ENCODE measurements at places on chromosomes 5 and 9.

- no peak for DNase-seq
Observed at GRCh38 chr5:147072622-147073021, 162.2 kb upstream of the STK32A start.

- DNase-seq, result no peak
Observed at GRCh38 chr9:127330501-127330900, 65.9 kb downstream of the GARNL3 start.

DNA sequence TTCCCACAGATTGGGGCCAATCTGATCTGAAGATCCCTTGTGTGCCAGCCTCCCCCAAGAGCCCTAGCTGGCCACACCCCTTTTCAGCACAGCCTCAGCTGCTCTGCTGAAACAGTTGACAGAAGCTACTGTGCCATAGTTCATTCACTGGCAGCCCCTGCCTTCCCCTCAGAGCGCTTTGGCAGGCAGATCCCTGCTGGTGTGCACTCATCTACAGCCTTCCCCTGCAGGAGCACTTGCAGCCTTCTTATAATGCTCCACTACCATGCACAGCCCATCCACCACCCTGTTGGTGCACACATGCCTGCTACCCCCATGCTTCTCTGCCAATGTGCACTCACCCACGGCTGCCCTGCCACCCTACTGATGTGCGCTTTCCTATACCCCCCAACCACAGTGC is 471.3 kb downstream of the MTRR start:
- no peak for DNase-seq

GRCh38 chr9:131275332-131276093 is 797 bp downstream of the FAM78A start:
- peak; percentile 53 for DNase-seq

- no peak for DNase-seq
Observed at GRCh38 chr5:104431981-104432380, 869.4 kb upstream of the NUDT12 start.

GRCh38 chr9:132334364-132334763 is 20.4 kb downstream of the SETX start:
- DNase-seq, result no peak

- DNase-seq, result no peak
Observed at GRCh38 chr5:38719916-38720315, 125.9 kb upstream of the OSMR start.

DNA sequence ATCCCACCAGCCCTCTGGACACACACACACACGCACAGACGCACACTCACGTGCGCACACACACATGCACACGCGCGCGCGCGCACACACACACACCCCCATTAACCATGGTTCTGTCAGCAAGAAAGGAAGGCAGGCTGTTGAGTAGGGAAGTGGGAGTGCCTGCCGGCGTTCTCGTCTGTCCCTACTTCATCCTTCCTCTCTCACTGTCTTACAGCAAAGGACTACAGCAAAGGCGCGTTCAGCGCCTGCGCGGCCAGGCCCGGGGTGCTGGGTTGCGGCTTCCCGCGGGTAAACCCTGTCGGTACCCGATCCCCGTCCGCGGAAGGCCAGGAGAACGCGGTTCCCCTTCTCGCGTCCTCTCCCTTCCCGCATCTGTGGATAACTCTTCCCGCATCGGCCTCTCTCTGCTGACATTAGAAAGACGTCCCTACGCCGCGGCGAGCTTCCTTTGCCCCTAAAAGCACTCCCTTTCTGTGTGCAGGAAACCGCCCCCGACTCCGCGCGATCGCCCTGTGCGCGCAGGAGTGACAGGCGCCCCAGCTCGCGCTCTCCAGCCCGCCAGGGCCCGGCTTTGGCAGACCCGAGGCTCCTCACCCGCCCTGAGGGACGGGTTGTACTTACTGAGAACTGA is 219.2 kb downstream of the AGTPBP1 start:
- DNase-seq, result no peak

DNA sequence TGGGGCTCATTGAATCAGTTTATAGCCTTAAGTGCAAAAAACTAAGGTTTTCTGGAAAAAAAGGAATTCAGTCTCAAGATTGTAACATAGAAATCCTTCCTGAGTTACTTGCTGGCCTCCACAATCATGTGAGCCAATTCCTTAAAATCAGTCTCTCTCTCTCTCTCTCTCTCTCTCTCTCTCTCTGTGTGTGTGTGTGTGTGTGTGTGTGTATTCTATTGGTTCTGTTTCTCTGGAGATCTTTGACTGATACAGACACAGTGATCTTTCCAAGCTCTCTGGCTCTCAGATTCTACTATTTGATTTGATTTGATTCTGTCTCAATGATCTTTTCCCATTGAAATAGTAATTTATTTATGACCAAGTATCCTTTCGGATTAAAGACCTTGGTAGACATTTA is 74.6 kb downstream of the CFAP95 start:
- no peak for DNase-seq

DNA sequence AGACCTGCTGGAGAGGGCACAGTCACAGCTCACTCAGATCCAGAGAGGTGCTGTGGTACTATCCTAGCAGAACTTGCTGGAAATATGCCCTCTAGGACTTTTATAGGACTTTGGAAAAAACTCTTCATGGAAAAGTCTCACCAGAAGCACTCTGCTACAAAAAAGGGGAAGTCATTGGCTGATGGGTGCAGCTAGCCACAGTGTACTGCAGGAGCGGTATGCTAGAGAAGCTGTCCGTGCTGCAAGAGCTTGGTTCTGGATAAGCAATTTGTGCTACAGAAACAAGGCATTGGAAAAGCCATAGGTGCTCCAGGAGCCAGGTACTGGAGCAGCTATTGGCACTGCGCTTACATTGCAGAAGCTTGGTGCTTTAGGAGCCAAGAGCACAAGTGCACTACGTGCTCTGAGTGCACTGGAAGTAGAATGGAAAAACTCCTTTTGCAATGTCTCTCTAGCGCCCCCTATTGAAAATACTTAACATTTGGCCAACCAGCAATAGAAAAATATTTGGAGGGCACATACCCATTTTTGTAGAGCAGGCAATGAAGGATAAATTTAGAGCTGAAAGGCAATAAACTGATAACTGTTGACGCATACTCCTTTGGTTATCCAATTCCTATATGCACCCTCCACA is 83.4 kb downstream of the MEGF10 start:
- DNase-seq, result no peak

- DNase-seq, result no peak
Observed at GRCh38 chr5:120621339-120621738, 157.2 kb downstream of the PRR16 start.

GRCh38 chr9:127166111-127166510 is 43.7 kb upstream of the ANGPTL2 start:
- DNase-seq, result no peak

DNA sequence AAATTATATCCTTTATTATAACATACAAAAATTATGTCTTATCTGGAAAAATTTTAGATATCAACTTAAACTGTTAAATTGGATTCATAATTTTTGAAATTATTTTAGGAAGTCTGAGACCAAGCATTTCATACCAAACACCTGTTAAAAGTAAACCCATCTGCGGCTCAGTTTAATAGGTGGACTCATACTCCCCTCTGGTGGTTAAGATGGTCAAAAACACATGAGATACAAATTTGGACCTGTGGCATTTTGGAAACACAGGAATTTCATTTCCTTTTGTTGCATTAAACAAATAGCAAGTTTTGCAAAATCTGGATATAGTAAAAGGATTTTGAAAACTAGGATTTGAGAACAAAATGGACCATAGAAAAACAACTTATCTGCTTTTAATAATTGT is 53.7 kb downstream of the RGMB start:
- DNase-seq, result no peak

- no peak for DNase-seq
Observed at GRCh38 chr5:11182441-11183080, 421.5 kb upstream of the DAP start.

DNA sequence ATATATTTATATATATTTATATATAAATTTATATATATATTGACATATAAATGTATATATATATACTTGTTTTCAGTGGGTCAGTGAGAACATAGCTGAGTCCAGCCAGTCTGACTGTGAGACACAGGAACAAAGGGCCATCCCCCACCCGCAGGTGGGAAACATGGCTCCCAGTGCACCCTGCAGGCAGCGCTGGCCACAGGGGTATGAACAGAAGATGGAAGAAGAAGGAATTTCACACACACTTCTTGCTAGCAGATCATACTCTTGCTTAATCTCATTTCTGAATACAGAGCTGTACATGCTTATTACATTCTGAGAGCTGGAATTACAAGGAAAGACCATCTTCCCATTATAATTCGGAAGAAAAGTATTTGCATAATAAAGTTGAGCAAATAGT is 595.4 kb downstream of the IRX1 start:
- DNase-seq, result no peak

DNA sequence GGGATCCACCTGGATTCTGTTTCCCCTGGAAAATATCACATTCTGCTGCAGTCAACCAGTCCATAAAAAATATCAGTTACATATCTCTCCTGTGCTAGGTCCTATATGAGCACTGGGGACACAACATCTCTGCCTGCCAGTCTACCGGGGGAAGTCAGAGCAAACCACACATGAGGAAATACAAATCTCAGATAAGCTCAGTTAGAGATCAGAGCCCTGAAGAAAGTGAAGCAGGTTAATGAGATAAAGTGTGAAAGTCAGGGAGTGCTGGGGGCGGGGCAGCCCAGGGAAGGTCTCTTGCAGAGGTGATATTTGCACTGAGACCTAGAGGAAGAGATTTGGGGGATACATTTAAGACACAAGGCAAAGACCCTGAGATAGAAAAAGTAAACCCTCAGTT is 67.8 kb upstream of the SLC1A1 start:
- DNase-seq, result no peak

DNA sequence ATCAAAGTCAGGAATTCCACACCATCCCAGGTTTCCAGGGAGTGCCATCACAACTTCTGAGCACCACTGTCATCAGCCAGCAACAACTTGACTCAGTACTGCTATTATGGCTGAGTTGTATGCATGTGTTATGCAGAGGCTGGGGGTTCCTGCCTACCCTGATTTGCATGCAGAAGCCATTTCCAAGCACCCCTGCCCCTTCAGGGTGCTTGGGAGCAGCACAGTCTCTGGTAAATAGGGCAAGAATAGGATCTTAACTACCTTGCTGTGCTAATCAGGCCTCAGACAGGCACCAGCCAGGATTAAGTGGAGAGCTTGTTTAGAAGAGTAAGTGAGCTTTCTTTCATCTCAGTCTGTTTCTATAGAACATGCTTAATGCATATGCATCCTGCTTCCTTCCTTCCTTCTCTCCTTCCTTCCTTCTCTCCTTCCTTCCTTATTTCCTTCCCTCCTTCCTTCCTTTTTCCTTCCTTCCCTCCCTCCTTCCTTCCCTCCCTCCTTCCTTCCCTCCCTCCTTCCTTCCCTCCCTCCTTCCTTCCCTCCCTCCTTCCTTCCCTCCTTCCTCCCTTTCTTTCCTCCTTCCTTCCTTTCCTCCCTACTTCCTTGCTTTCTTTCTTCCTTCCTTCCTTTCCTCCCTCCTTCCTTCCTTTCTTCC is 175.7 kb downstream of the FRMD3 start:
- no peak for DNase-seq

DNA sequence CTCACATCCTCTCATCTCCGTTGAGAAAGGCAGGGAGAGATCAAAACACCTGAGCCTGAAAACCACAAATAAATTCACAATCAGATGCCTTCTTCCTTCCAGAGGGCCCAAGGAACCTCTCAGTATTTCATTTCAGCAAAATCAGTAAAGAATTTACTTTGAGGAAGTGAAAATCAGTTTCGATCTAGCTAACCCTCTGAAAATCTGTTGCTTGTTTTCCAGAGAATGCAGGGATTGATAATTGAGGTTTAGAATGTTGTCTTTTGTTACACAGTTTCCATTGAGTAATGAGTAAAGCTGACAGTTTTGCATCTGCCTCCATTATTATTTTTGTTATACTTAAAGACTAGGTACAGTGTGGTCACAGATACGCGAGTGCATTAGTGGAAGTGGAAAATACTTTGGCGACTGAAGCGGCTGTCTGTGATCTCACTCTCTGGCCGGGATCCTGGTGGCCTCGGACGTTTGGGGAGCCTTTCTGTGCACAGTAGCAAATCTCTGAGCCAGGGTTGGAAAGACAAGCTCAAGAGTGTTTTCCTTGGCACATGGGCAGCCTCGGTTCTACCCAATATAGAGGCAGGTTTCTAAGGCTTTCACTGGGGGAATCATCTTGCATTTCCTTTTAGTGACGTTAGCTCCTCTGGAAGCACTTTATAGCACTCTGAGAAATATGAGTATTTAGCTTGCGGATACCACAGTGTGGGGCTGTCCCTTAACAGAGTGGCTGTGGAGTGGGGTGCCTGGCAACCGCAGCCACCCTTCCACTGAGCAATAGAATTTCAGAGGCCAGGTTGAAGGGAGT is 32.2 kb upstream of the ANGPTL2 start:
- DNase-seq, result no peak

GRCh38 chr9:122209451-122209850 is 19.3 kb downstream of the LHX6 start:
- no peak for DNase-seq

DNA sequence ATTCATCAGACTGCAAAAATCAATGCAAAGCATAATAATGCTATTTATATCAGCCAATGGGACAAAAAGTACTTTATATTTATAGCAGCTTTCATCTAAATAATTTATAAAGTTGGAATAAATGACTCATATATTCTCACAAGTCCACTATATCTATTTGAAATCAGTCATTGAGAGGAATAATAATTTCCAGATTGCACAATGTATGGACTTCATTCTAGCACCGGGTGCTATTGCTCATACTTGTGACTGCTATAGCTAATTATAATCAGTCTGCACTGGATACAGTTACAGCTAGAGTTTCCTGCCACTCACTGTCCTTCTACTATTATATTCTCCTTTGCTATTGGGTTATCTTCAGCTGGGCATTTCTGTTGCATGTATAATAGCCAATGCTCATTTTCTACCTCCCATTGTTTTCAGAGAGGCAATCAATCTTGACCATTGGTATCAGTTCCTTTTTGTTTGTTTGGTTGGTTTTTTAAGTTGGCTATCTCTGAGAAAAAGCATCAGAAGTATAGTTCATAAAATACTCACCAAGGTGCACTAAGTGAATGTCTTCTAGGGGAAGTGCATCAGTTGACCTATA is 1.9 kb downstream of the CDH18 start:
- DNase-seq, result no peak

- no peak for DNase-seq
Observed at GRCh38 chr9:74765481-74765971, 122.2 kb downstream of the TRPM6 start.

Measured in DND-41 (cell line).